GM19239 (cell line): ENCODE measurements at places on chromosomes 16 and 17.

DNA sequence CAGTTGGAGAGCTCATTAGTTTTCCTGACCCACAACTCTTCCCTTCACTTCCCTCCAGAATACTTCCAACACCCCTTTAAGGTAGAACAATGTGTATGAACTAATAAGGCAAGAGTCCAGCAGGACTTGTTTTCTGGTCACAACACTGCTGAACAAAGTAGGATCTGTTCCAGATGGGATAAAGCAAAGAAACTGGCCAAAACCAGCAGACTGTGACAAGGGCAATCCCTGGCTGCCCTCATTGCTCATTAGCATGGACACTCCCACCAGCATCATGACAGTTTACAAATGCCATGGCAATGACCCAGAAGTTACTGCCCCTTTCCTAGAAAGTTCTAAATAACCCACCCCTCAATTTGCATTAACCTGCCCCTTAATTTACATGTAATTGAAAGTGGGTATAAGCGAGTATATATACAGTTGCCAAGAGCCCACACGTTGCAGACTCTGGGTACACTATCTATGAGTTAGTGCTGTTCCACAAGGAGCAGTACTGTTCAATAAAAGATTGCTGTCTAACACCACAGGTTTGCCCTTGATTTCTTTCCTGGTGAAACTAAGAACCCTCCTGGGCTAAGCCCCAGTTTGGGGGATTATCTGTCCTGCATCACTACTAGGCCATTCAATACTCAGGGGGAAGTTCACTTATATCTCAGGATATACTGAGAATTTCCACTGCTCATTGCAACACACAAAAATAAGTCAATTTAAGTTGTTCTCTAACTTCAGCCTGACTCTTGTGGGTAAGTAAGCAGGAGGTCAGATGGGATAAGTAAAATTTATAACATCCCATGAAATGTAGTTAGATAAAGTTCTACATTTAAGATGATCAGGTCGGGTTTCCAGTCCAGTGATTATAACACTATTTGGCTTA lies 82.3 kb downstream of the SSH2 start:
- DNase-seq, result no peak

GRCh38 chr17:8664456-8665126 lies 34.1 kb upstream of the MYH10 start:
- DNase-seq, result no peak

DNA sequence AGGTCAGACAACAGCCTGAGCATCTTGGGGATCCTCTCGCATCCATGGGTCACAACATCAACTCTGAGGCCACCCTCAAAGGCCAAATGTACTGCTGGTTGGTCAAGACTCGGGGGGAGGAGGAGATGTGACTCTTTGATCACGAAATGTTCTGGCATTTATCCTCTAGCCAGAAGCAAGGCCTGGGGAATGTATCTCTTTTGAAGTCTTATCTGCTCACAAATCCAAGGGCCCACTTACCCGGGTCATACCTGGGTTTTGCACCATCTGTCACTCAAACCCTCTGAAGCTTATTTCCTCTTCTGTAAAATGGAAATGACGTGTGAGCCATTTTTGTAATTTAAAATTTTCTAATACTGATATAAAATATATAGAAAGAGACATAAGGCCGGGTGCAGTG lies 13.2 kb downstream of the CA7 start:
- DNase-seq, result no peak

GRCh38 chr16:12113523-12114345 lies 137.2 kb downstream of the SNX29 start:
- no peak for DNase-seq

DNA sequence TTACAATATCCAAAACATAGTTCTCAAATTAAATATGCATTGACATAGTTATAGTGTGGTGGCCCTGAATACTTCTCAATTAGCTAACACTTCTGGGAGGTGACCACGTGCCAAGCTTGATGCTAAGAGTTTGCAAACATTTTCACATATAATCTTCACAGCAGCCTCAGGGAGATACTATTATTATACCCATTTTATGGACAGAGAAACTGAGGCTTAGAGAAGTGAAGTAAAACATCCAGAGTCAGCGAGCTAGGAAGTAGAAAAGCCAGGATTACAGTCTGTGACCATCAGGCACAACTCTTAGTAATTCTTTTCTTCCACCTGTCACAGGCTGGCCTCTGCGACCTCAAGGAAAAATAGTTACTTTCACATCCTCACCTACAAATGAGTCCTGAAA lies 102.2 kb upstream of the IRX6 start:
- no peak for DNase-seq

DNA sequence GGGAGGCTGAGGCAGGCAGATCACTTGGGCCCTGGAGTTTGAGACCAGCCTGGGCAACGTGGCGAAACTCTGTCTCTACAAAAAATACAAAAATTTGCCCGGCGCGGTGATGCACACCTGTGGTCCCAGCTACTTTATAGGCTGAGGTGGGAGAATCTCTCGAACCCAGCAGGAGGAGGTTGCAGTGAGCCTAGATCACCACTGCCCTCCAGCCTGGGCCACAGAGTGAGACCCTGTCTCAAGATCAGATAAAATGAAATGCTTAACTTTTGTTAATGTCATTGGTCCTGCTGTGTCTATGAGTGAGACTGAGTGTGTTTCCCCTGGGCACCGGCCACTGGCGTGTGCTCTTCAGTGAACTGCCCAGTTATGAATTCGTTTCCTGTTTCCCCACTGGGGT lies 10.5 kb downstream of the FAM234A start:
- DNase-seq, result no peak

GRCh38 chr16:10728003-10728887 lies 15.4 kb upstream of the NUBP1 start:
- no peak for DNase-seq

DNA sequence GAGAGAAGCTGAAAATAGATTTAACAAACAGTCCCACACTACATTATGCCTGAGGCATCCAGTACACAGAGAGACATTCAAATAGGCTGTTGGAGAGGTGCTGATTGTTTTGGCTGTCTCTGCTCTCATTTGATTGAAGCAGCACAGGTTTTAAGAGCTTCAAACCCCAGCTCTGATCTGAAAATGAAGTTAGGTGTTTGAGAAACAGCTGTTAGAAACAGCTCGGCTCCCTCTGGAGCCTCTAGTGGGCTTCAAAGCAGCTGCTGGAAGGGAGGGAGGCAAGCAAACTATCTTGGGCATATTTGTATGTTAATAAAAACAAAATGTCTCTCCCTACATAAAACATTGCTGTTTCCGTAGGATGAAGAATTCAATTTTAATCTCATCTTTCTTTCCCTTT lies 607.3 kb upstream of the GOT2 start:
- DNase-seq, result no peak

DNA sequence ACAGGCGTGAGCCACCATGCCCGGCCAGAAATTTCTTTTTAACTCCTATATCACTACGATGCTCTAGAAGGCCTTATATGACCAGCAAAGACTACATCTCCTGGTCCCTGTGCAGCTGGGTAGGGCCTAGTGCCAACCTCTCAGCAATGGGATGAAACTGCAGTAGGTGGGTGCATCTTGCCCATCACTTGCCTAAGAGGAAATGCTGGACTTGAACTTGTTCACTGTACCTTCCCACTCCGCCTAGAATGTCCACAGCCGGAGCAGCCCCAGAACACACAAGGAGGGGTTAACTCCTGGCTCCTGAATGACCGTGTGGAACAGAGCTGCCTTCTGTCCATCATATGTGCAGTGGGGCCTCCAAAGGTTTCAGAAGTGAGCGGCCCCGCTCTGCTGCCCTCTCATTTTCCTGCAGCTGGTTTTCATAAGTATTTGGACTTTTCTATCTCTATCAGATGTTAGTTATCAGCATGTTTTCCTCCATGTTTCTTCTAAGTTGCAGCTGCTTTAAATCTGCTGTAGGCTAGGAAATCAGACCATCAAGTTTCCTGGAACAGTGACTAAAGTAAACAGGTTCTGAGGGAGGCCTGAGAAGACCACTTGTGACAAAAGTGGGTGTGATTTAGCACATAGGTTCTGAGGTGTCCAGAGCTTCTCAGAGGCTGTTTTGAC lies 52.5 kb downstream of the WSB1 start:
- DNase-seq, result no peak

DNA sequence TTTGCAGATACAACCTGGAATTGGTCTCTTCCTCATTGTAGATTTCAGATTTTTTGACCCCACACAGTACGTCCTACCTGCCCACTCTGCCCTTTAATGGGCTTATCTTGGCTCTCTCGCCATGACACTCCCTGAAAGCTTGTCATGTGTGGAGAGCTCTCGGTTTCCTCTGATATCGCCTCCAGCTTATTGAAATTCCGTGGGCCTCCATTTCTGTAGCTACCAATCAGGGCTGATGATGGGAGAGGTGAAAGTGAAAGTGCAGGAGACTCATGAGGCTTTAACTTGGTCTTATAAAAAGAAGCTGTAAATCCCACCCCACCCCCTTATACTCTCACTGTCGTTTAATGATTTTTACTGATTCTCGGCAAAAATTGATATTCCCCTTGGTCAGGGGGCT lies 17.7 kb downstream of the HOXB1 start:
- DNase-seq, result no peak

- DNase-seq, result peak; percentile 92
Observed at GRCh38 chr17:44556832-44557606, at the start of gene FZD2. Gene FZD2, plus strand, starts transcription at chr17:44557484. Its CDS starts 205 bp downstream, at chr17:44557689.

DNA sequence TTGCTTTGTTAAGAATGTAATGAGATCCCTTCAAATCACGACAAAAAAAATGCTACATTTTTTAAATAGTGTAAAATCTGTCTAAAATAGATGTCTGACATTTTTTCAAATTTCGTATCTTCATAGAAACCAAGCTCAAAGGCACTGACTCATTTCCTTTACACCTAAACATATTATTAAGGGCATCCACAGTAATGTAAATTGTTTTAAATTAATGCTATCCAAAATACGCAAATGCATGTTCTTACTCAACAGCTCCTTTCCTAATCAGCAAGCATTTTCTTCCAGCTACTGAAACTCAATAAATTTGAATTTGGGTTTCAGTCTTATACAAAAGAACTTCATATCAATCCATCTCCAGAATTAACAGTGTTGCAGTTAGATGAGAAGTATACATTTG lies 4.3 kb downstream of the C16orf87 start:
- no peak for DNase-seq

DNA sequence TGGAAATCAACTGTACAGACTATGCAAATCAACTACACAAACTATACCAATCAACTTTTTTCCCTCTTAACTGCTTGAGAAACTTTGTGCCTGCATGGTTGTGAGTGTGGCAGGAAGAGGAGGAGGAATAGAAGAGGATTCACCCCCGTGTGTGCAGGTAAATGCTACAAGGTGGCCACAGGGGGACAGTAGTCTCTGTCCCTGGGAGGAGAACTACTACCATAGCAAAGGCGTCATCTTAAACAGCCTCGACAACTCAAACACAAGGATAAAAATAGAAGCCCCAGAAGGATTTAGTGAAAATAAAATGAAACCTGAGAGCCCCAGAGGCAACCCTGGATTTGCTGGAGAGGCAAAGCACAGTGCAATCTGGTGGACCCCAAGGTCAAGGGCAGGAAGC lies 199.5 kb upstream of the DYNLRB2 start:
- DNase-seq, result no peak

GRCh38 chr17:75637143-75637538 lies 3.9 kb downstream of the SMIM5 start:
- DNase-seq, result no peak
